ENCODE measurements at places on chromosomes 1 and 21. TPM values are rescaled to one million over a fixed set of nuclear protein-coding genes. Genes with fewer than 3 reads are reported as not detected.

GRCh38 chr1:76279101-76279748, 204.7 kb downstream of the ST6GALNAC3 start:
- no peak for DNase-seq

DNA sequence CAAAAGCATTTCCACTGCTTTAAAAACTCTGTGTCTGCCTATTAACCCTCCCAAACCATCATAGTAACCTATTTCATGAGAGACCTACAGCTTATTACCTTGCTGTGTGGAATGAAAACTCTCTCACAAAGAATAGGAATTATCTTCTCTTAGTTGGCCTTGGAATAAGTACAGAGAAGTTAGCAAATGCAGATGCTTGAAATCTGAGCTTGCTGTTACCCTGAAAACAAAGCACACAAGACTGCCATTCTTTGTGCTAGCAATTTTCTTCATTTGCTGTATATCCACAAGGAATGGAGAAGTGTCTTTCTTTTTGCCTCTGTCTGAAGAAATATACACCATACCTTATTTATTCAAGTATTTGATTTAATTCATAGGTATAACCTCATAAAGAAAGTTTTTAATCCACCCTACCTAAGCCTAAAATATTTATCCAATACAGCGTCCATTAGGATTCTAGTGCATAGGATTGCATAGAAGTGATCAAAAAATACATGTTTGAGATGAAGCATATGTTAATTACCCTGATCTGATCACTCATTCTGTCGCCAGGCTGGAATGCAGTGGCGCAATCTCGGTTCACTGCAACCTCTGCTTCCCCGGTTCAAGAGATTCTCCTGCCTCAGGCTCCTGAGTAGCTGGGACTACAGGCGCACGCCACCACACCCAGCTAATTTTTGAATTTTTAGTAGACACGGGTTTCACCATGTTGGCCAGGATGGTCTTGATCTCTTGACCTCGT, 451.1 kb downstream of the LTN1 start:
- DNase-seq, result no peak

The ATAD3C gene
- 3.1 TPM for total RNA-seq

The CFAP45 gene
- 0.76 TPM for total RNA-seq

The SSX2IP gene
- 6.1 TPM for total RNA-seq

The CYP4A22 gene
- total RNA-seq, result not detected
